HTR-8/SVneo (cell line): ENCODE measurements at places on chromosomes 5 and 9.

- no peak for DNase-seq
Observed at GRCh38 chr5:66932457-66932856, 264.1 kb downstream of the CD180 start.

DNA sequence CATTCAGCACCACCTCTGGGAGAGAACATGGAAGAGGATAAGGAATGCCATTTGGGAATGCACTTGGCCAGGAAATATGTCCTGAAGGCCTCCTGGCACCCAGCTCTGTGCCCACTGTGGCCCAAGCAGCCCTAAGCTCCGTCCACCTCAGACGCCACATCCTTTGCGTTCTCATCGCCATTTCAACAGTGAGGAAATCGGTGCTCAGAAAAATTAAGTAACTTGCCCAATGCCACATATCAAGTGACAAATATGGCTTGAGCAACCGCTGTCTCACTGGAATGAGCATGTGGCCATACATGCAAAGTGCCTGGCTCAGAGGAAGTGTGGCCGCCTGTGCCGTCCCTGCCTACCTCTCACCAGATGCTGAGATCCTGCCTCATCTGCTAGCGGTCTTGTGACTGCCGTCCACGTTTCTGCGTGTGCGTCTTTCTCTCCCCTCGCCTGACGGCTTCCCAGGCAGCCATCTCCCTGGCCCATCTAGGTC, 984 bp upstream of the DOK3 start:
- no peak for DNase-seq

DNA sequence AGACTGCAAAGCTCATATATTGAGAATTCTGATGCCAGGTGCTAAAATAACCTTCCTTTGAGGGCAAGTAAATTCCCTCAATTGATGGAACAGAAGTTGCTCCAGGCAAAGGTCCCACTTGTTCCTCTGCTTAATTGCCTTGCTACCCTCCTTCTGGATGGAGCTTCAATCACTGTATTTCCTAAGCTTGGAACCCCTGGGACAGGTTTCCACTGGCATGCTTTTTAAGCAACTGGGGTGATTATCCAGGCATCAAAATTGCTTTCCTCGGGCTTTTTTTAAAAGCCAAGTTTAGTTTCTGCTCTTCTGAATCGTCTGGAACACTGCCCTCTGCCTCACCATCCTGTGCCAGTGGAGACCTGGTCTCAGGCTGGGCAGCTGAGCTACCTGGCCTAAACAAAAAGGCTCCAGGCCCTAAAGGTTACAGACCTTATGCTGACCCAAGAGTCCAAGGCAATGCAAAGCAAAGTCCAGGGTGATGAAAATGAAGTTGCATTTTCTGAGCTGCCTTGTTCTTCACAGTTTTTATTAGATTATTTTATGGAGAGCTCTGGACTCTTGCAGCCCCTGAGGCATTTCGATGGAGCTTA, 167.9 kb upstream of the CD180 start:
- DNase-seq: no peak

DNA sequence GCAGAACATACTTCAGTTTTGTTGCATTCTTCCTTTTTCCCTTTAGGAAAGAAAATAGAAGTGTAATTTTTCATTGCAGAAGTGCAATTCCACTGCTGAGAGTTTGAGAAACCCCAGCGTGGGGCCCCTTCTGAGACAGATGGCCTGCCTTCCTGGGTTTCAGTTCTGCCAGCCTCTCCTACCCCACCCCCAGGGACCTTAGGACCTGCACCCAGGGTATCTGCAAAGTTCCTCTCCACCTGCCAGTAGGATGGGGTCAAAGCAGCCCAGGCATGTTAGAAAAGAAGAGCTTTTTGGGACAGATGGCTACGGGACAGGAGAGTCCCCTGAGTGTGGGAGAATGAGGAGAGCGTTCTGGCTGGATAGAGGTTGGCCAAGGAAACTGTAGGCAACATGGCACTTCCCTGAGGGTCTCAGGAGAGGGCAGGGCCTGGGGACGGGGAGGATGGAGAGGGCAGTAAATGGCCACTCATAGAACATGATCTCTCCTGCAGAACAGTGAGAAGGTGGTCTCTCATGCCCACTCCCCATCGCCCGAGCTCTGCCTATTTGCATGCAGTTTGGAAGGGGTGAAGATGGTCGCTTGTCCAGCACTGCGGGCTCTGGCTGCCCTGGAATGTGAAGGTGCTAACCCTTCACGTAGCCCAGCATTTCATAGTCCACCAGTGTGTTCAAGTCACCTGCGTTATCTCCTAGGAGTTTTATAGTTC, at the start of gene TIFAB:
Gene TIFAB (minus strand): TSS at position 31 of the 710 bp plus-strand sequence. CDS start 2,412 bp downstream, outside the sequence.
- no peak for DNase-seq

DNA sequence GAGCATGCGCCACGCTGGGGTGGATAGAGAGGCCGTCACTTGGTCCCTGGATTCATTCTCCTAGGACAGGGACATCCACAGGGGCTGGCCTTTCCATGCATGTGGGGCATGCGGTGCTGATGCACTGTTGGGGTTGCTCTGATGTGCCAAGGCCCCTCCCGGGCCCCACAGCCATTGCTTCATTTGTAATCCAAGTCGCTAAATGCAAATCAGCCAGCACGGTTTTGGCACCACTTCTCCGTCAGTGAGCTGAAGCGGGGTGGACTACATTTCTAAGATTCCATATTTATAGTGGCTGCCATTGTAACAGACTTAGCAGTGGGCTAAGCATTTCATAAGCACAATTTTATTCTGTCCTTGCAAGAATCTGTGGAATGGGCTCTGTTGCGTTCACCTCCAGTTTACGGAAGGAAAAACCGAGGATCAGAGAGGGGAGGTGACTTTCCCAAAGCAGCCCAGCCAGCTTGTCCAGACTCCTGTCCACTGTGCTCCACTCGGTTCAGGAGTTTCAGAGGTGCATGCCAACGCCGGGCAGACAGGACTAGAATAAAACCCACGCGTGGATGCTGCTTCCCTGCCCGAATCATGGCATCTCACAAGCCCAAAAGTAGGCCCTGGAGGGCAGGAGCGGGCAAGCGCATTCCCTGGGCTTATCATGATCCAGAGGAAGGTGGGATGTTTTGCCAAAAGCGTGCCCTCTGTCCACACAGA, 102.6 kb upstream of the COL5A1 start:
- DNase-seq: no peak

GRCh38 chr5:122375801-122376200, 63.8 kb downstream of the SNCAIP start:
- no peak for DNase-seq

DNA sequence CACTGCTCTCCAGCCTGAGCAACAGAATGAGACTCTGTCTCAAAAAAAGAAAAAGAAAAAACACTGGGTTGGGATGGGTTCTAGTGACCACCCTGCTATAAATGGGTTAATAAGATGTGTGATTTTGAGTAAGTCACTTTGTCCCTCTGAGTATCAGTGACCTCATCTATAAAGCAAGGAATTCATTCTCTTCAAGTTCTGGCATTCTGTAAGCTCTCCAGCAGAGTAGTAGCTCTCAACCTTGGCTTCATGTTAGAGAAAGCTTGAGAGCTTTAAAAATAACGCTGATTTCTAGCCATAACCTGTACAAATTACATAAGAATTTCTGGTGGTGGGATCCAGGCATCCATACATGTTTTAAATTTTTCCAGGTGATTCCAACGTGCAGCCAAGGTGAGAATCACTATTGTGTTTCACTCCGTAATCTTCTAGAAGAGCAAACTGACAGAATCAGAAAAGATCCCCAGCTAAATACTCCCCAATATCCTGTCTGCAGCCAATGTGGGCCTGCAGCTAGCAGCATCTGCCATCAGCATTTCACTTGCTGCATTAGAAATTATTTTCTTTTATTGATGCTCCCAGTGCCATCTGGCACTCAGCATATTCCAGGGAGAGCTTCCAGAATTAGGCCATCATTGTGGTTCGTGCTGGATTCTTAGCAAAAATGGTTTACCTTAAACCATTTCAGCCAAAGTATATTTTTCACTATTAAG, 109.4 kb downstream of the FEM1C start:
- no peak for DNase-seq

DNA sequence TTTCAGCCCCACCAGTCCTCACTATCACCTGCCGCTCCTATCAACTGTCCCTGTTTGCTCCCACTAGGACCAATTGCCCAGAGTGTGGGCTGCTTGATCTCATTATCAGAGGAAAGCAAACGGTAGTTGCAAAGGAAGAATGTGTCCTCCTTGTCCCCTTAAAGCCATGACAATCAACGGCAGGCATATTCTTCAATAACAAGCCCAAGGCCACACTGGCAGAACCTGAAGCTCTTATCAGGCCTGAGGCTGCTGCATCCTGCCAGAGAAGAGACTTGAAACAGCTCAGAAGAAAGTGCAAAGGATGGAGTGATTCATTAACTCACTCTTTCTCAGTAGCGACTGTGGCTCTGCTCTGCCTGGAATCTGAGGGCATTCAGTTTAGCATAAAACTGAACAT, 39.2 kb upstream of the MAN2A1 start:
- no peak for DNase-seq

DNA sequence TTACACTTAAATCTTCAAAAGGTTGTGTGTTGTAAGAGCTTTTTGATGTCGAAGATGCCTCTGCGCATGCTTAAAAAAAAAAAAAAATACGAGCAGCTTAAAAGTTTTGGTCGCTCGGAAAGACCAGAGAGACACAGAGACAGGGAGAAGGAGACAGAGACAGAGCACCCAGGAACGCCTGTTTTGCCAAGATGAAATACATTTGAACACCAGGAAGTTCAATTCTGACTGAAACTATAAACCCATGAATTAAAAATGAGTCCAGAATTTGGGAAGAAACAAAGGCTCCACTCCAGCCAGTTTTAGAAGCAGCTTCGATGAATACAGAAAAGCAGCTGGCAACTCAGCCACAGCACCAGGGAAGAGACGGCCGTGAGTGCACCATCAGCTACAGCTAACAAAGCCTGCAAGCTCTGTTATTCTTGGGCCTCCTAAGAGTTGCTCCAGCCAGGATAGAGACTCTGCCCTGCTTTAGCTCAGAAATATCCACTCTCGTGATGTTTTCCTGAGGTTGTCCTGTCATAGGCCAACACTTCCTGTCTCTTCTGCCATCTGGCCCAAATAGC, 2.5 kb upstream of the ZNF474 start:
- no peak for DNase-seq

DNA sequence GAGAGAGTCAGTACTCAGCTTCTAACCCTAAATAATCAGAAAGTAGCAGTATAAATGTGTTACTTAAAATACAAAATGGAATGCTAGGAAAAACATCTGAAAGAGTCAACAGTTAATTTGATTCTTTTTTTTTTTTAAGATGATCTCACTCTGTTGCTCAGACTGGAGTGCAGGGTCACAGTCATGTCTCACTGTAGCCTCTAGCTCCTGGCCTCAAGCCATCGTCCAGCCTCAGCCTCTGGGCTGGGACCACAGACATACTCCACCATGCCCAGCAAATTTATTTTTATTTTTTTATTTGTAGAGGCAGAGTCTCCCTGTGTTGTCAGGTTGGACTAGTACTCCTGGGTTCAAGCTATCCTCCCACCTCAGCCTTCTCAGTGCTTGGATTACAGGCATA, 424.9 kb downstream of the IRX2 start:
- no peak for DNase-seq

- no peak for DNase-seq
Observed at GRCh38 chr5:112822456-112822855, 38.6 kb upstream of the SRP19 start.

DNA sequence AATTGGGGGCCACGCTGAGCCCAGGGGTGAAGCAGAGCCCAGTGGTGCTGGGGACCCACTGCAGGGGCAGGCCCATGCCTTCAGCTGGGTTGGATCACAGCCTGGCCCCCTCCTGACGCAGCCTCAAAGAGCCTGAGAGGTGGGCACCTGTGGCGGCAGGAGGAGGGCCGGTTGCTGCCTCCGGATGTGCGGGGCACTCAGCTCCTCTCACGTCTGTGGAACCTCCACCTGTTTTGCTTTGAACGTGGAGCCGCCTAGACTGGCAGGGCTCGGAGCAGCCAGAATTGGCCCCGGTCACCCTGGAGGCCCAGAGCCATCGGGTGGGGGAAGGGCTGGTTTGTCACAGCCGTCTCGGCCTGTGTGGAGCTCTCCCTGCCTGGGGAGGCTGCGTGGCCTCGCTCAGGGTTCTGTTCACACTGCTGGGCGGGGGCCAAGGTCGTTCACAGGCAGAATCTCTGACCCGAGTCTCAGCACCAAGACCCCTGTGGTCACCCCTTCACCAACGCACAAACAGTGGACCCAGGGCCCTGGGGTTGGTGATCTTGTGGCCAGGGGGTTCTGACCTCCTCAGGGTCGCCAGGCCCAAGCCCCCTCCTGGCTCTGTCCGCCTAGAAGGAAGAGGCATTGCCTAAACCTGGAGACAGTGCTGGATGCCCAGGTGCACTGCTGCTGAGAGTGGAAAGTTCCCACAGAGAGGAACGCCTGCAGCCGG, 9.2 kb upstream of the SLC9A3 start:
- no peak for DNase-seq

GRCh38 chr5:112174959-112175594, 244.0 kb downstream of the EPB41L4A start:
- peak; percentile 47 for DNase-seq

DNA sequence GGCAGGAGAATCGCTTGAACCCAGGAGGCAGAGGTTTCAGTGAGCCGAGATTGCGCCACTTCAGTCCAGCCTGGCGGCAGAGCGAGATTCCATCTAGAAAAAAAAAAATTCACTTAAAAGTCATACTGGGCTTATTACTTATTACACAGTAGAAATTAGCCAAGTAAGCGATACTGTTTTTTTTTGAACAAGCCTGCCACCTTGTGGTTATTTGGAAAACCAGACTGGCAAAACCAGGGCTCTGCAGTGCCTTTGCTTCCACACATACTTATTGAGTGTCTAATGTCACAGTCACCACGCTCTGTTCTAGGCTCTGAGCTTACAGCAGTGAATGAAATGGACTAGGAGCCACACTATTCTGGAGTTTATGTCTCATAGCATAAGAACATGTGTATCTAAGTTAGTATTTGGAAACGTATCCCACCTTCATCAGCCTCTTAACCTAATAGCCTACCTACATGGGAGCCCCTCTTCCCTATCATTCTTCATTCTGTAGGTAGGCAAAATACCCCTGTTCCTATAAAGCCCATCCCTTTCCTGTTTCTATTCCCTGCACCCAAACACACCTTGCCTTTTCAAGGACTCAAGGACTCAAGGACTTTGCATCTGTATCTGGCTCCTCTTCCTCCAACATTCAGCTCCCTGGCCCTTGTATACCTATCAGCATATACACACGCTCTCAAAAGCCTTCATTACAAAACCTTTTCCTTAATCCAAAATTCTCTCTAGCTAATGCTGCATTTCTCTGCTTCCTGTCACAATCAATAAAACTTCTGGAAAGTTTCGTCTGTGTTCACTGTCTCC, 13.9 kb upstream of the BASP1 start:
- peak; percentile 88 for DNase-seq

- no peak for DNase-seq
Observed at GRCh38 chr9:35908504-35909125, 675 bp upstream of the SPAAR start.

- DNase-seq: no peak
Observed at GRCh38 chr5:66898241-66898995, 298.2 kb downstream of the CD180 start.

GRCh38 chr5:144857454-144857853, 686.8 kb downstream of the KCTD16 start:
- no peak for DNase-seq
